ENCODE measurements at places on chromosomes 1 and 21.

GRCh38 chr1:92026806-92027205 is 3.0 kb upstream of the EPHX4 start:
- DNase-seq, result no peak

DNA sequence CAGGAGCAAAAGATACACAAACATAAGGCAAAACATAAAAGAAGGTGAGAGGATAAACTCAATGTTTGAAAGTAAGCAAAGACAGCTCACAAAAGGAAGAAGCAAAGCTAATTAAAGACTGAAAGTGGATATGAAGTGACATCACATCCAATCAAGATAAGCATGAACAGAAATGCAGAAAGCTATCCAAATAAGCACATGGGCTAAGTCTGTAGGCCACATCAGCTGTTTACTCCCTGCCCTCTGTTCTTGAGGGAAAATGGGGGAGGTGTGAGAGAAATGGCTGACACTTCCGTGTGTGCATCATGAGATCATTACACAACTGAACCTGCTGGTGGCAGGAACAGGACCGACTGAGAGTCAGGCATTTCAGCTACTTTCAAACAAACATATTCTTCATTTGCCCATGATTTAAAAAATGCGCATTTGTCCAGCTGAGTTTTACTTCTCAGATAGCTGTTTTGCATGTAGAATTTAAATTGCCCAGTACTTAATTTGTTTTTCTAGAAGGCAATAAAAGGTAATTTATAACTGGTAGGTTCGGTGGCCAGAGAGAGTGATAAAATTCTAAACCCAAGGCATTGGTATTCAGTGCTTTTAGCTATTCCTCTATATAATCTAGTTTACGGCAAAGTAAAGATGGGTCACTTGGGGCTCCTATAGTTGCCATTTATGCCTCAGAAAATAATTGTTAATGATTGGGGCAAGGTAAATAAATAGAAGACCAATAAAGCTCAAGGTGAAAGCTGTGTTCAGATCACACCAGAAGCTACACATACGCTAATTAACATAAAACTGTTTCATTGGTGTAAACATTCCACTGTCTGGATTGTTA is 27.2 kb upstream of the MAN1A2 start:
- peak; percentile 34 for DNase-seq

DNA sequence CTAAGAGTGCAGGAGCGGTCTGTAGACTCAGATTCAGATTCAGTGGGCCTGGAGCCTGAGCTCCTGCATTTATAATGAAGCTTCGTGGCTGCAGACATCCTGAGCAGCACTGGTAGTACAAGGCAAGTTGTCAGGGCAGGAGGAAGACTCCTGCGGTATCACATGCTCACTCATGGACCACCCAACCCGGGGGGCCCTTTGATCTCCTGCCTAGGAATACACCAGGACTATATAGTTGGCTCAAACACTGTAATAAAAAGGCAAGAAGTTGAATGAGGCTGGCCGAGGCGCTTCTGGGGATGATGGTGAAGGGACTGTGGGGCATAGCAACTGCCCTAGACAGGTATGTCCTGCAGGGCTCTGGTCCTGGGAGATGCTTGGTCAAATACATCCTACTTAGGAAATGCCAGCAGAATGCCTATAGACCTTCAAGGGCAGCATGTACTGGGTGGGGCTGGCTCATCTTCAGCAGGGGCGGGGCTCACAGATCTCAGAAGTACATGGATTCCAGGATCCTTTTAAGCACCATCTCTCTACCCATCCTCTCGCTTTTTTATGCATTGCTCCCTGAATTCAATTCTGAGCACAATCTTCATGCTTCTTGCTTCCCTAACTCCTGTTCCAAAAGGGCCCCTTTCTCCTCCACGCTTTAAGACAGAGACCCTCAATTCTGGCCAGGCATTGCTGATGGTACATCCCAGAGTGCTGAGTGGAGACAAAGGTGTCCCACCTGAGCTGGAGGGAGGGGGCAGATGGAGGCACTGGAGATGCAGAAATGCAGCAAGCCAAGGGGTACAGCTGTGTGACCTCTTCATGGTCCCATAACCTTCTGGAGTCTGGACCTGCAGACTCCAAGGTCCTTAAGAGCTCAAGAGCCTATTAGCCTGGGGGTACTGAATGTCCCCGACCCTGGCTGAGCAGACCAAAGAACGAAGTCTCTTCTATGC is 2.1 kb upstream of the RAP1GAP start:
- no peak for DNase-seq

GRCh38 chr1:61865646-61866220 is 123.5 kb downstream of the PATJ start:
- no peak for DNase-seq

DNA sequence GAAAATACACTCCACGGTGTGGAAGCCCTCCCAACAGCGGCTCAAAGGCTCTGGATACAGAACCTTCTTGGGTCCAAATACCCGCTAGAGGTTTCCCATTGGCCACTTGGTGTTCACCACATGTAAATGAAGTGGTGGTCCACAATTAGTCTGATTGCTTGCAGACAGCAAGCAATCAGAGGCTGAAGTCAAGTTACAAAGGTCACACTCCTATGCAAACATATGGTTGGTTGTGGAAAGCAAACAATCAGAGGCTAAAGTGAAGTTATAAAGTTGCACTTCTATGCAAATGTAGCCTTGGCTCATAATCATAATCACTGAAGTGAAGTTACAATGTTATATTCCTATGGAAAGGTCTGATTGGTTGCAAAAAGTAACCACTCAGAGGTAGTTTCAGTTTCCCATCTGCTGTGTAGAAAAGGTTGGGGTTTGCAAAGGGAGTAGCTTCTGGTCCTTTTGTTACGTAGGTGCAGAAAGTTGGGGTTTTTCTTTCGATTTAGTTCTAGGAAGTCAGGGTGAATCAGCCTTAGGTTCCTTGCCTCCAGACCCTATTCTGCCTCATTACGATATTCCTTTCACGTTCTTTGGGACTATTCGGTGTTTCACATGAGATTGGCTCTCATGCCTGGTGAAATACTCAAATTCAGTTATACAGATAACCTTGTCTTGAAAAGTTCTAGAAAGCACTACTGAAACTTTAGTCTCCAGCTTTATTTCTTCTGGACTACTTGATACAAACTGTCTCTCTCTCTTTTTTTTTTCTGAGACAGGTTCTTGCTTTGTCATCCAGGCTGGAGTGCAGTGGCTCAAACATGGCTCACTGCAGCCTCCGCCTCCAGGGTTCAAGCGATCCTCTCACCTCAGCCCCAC is 36.7 kb upstream of the MTF2 start:
- DNase-seq, result peak; percentile 79

- no peak for DNase-seq
These were observed 211.2 kb downstream of the ATG4C start for GRCh38 chr1:62995173-62995572.

GRCh38 chr1:84356881-84357280 is 41.4 kb upstream of the DNASE2B start:
- DNase-seq, result no peak

Data from central memory CD4-positive, alpha-beta T cell (primary cell).